Naive thymus-derived CD8-positive, alpha-beta T cell (primary cell): ENCODE measurements at places on chromosomes 4 and X. TPM values are rescaled to one million over a fixed set of nuclear protein-coding genes. Genes with fewer than 3 reads are reported as not detected.

The UGT2A1 gene
- total RNA-seq, result not detected

The SNX12 gene
- 29.8 TPM for total RNA-seq

The SLC34A2 gene
- total RNA-seq, result not detected

The HPGDS gene
- total RNA-seq, result not detected

The MAGED4B gene
- 3.5 TPM for total RNA-seq

The NEIL3 gene
- not detected for total RNA-seq

The BEND2 gene
- total RNA-seq, result not detected

The RNF212 gene
- 8.5 TPM for total RNA-seq

The SPATA4 gene
- not detected for total RNA-seq
